ENCODE measurements at places on chromosomes 2 and 18.

GRCh38 chr18:23627970-23628369, 34.7 kb downstream of the ANKRD29 start:
- DNase-seq = no peak

- peak; percentile 7 for DNase-seq
Measured at GRCh38 chr2:171447675-171448074, 13.6 kb downstream of the DCAF17 start.

DNA sequence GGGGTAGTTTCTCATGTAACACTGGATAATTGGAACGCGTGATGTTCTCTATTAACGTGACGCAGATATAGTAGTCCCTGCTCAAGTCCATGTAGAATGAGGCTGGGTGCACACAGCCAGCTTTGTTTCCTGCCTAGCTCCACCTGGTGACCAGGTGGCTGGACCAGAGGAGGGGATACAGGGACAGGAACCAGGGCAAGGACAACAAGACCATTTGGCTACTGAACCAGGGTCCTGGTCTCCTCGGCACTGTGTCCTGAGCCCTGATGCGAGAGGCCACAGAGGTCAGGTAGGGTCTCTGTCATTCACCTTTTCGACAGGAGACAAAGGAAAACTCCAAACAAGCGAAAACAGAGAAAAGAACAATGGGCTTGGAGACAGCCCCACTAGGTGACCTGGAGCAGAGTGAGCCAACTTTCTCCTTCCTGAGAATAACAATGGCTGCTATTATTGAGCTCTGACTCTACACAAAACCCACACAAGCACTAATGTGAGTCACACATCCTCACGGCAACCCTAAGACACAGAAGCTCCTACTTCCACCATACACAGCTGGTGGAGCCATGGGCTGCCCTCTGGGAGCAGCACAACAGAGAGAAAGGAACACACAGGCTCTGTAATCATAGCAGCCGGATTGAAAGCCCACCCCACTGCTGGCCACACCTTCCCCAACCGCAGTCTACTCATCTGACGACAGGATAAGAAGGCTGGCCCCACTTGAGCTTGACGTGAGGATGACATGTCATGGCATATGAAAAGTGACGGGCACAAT, 67.3 kb upstream of the TEX51 start:
- DNase-seq = no peak

DNA sequence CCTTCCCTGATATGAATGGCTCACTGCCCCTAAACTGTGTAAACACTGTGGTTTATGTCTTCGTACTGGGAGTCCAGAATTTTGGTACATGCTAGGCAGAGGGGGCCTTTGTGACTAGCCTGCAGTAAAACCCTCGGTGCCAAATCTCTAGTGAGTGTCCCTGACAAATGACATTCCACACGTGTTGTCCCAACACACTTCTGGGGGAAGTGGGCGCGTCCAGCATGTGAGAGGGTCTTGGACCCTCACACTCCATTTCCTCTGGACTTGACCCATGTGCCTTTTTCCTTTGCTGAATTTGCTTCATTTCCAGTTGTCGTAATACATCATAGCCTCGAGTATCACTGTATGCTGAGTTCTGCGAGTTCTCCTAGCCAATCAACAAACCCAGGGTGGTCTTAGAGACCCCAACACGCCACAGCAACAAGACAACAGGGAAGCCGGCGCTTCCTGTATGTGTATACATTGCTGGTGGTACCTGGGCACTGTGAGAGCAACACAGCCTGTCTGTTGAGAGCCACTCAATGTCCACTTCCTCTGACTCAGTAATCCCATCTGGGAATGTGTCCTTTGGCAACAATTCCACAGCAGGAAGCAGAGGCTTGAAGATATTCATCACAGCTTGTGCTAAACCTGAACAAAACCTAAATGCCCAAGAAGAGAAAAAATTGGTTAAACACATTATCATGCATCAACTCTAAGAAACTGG, 26.9 kb upstream of the SLC66A3 start:
- DNase-seq = no peak

- DNase-seq = peak; percentile 51
Measured at GRCh38 chr2:197358931-197359330, 48.4 kb upstream of the ANKRD44 start.

GRCh38 chr18:66377291-66377690, 226.6 kb downstream of the CDH19 start:
- no peak for DNase-seq

DNA sequence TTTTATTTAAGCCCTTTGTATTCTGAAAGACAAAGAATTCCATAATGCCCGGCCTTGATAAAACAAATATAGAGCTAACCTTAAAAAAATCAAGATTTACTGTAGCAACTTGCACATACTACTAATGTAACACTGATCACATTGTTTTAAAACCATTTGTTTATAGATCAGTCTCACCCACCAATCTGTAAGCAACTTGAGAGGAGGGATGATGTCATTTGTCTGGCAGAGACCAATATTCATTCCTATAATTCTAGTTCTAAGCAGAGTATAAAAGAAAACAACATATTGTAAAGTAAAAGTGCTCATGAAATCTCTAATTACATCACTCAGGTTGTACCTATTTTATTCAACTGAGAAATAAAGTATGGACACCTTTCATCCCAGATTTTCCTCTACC, 380.6 kb downstream of the TGIF1 start:
- DNase-seq = no peak

DNA sequence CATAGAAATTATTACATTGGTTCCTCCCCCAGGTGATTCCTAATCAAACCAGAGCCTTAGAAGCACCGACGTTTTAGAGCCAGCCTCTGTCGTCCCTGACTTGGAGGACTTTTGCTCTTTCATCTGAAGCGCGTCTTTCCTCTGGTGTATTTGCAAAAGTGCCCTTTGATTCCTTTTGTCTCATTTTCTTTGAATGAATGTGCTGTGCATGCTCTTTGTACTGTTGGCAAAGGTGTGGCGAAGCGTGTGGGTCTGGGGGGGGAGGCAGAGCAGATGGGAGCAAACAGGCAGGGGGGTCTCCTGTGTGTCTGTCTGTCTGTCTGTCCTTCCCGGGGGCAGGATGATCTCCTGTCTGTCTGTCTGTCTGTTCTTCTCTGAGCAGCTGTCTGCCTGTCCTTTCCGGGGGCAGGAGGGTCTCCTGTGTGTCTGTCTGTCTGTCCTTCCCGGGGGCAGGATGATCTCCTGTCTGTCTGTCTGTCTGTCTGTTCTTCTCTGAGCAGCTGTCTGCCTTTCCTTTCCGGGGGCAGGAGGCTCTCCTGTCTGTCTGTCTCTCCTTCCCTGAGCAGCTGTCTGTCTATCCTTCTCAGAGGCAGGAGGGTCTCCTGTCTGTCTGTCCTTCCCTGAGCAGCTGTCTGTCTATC, 205.5 kb upstream of the MYT1L start:
- DNase-seq = no peak

GRCh38 chr2:127185093-127185492, 35.0 kb downstream of the CYP27C1 start:
- DNase-seq = peak; percentile 47

GRCh38 chr2:71748227-71748626, 294.9 kb downstream of the DYSF start:
- no peak for DNase-seq

- DNase-seq = no peak
Measured at GRCh38 chr2:6103949-6104348, 411.8 kb downstream of the SOX11 start.

- DNase-seq = no peak
Measured at GRCh38 chr18:40855661-40856060, 1099.4 kb upstream of the PIK3C3 start.

DNA sequence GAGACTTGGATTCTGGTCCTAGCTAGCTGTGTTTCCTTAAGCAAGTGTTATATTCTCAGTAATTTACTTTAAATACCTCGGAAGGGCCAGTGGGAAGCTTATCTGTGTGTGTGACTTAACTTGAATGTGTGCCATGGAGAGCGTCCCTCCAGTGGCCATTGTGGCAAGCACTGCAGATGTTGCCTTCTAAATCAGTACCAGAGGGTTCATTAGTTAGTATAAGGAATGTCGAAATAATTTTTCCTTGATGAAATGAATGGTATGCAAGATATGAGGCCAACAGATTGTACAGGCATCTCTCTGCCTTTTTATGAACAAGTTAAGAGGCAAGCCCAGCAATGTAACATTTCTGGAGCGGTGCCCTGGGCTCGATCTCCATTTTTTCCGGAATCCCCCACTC, 52.0 kb downstream of the FBXO36 start:
- DNase-seq = no peak

- DNase-seq = no peak
Measured at GRCh38 chr2:98172951-98173350, 86.0 kb downstream of the VWA3B start.

Measured in activated naive CD4-positive, alpha-beta T cell treated with anti-CD3 and anti-CD28 coated beads for 36 hours (primary cell).